ENCODE measurements at places on chromosomes 7 and 10.

DNA sequence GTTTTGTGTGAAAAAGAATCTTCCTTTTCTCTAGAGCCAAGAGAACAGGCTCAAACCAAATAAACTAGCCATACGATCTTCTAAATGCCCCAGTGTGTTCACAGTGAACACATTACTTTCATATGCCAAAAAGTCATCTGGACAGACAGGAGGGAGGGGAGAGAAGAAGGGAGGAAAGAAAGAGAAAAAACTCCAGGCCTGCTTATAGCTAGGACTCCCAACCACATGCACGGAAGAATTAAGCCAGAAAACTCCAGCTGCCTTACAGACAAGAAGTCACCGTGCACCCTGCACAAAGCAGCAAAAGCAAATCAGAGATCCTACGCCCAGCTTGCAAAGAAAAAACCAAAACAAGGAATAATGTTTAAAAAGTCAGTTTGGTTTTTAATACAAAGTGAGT, 34.3 kb downstream of the SNX8 start:
- DNase-seq: no peak

- DNase-seq: no peak
These were observed 68.4 kb upstream of the TMEM229A start for GRCh38 chr7:124101173-124101768.

DNA sequence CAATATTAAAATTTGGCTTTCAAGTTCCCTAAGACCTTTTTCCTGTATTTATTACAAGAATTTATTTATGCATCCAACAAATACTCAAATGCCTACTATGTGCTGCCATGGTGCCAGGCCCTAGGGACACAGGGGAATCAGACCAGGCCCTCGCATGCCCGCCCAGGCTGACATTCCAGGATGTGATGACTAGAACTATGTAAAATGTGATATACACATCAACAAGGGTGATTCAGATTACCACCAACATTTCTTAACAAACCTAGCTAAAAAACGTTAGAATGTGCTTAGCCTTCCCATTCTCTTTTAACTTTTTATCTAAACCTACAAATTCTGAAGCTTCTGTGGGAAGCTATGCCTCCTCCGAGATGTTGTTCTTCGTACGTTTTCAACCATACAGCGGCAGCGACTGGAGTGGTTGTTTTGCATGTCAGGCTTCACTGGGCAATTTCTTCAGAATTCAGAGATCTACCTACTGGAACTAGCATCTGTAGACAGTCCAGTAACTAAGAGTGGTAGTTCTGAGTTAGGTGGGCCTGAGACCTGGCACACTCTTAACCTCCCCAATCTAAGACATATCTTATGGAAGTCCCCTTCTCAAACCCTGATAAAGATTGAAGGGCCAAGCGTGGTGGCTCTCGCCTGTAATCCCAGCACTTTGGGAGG, 22.1 kb downstream of the GNA12 start:
- DNase-seq: no peak

GRCh38 chr7:30681331-30681797, 892 bp downstream of the CRHR2 start:
- DNase-seq: no peak

DNA sequence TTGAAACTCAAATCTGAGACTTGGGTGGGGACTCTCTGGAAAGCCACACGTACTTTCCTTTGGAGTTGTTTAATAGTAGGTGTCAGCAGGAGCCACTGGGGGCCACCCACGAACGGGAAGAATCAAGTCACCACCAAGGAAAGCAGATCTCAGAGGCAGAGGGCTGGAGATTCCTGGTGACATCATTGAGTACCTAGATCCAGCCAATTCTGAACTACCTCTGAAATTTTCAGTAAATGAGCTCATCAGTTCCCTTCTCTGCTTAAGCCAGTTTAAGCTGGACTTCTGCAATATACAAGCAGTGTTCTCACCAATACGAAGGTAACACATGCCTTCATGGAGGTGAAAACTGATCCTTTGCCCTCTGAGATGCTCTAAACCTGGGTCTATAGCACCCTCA, 99.3 kb upstream of the SORCS3 start:
- no peak for DNase-seq

- no peak for DNase-seq
These were observed 8.5 kb upstream of the HABP2 start for GRCh38 chr10:113544392-113544791.

DNA sequence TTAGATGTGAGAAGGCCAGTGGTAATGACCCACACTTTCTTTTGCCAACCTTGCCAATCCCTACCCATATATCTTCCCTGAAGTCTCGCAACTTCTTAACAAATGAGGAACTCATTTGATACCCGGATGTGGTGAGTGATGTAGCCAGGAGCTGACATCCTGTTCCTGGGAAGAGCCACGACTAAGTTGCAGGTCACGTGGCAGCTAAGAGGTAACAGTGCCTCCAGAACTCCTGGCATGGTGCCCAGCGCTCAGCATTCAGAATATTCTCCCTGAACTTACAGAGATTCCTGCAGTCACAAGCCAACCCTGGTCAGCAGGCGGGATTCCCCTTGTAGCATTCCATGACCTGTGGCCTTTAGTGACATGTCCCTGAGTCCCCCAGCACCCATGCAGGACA, 282.5 kb downstream of the GALNT17 start:
- peak; percentile 41 for DNase-seq

- DNase-seq: no peak
These were observed 43.9 kb downstream of the DOCK4 start for GRCh38 chr7:112162142-112162766.

DNA sequence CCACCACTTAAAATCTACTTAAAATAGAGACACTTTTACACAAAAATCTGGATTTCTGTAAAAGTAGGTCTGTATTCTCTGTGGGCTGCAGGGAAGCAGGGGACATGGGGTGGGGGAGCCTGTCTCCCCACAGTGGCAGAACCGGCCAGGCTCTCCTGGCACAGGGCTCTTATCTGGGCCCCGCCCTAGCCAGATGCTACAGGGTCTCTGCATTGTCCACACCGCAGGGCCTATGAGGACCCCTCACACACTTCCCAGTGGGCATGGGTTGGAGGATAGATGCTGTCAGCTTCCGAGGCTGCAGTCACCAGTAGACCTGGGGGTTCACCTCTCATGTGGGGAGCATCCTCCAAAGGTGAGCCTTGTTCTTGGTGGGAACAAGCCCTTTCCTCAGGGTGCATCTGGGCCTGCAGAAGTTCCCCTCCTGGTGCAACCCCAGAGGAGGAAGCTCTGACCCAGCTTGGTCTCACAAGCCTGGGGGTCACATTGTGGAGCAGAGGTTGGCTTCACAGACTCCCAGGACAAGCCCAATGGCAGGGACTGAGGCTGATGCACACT, 15.4 kb upstream of the MYL7 start:
- DNase-seq: peak; percentile 61

DNA sequence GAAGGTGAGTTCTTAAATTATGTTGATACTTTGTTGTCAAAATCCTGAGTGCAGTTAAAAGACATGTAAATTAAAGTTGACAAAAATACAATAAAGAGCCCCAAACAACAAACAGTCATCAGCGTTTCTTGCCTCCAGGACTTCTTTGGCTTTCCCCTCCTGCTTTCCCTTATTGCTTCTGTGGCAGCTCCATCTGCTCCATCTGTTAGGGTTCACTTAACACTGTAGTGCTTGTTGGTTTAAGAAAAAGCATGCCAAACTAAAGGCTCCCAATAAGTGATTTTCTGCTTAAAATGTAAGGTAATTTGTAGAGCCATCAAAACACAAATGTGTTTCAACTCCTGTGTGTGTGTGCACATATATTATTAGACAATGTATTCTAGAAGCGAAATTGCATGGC, 254.3 kb upstream of the GNAI1 start:
- DNase-seq: no peak

GRCh38 chr10:102668326-102669107, 24.2 kb downstream of the TRIM8 start:
- no peak for DNase-seq

DNA sequence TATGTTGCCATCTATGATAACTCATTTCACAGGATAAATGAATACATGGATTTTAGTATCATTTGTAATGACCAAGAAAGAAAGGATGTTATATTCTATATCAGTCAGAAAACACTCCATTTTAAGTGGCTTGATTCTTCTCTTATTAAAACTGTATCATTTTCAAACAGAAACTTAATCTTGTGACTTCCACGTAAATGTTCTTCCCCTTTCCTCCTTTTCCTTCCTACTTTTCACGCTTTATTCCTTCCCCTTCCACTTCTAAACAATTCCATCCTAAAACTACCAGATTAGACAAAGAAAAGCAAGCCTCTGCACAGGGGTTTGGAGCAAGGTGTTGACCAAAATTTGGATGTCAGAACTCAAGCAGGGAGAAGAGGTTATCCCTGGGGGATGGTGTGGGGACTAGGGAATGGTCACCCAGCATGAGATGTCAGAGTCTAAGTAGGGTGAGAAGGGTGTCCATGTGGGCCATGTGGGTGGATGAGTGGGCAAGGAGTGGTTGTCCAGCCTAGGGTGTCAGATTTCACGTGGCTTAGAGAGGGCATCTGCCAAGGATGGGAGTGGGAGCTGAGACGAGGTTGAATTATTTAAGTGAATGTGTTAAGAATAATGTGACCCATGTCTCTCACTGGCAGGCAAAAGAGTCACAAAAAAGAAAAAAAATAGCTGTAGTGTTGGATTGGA, 5.0 kb upstream of the GSAP start:
- no peak for DNase-seq

DNA sequence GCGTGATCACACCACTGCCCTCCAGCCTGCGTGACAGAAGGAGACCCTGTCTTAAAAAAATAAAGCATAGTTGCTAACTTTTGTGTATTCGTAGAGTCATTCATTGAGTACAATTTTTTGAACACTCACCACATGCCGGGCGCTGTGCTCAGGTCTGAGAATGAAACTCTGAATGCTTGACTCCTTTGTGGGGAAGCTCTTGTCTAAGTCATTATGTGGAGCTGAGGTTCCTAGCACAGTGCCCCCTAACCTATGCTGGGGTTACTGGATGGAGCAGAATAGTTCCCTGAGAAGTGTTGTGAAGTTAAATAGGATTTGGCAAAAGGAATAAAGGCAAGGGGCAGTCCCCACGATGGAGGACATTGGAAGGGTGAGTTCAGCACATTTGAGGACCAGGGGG, 123.3 kb downstream of the CELF2 start:
- DNase-seq: no peak

- no peak for DNase-seq
These were observed 33.2 kb downstream of the NRF1 start for GRCh38 chr7:129644634-129645230.

- no peak for DNase-seq
These were observed 223.7 kb downstream of the LHFPL3 start for GRCh38 chr7:104552102-104552501.

DNA sequence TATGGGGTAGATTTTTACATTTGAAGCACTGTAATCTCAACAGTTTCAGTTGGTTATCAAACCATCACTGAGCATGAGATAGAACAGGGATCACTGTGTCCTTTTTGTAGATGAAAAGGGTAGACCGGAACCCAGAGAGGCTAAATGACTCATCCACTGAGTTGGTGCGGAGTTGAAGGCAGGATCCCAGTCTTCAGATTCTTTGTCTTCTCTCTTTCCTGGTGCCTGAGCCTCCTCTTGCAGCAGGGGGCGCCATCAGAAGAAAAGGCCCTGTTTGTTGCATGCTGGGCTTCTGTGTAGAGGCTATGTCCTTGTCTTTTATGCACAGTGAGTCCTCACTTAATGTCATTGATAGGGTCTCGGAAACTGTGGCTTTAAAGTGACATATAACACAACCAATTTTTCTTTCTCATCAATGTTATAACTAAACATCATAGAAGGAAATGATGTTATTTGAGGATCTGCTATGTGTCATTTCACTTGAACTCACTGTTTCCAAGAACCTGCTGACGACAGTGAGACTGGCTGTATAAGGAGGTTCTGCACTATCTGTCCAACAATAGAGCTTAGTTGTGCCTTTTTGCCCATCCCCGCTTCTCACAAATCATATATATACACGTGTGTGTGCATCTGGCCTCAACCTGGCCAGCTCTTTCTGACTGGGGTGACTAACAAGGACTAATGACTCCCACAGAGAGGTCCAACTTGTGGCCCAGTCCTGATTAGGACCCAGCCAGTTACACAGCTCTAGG, 14.3 kb downstream of the ZNF282 start:
- DNase-seq: no peak

- DNase-seq: no peak
These were observed 1.3 kb downstream of the LSM8 start for GRCh38 chr7:118185163-118185860.

DNA sequence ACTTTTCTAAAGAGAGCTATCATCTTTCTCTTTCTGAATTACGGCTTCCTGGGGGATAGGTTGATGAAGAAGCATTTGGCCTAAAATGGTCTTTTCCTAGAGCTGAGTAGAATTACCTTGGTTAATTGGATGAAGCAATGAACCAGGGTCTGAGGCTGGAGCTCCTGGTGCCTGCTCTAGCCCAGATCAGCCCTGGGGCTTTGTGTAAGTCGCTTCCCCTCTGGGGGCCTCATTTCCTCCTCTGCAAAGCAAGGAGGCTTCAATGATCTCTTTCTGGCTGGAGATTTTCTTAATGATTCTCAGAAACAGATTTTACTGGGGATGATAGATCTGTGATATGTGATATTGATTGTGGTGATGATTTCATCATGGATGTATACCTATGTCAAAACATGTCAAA, 3.5 kb upstream of the CPA2 start:
- DNase-seq: no peak

GRCh38 chr7:151774951-151775350, 102.0 kb downstream of the PRKAG2 start:
- DNase-seq: no peak

GRCh38 chr7:151315038-151315655, 26.5 kb upstream of the NUB1 start:
- peak; percentile 74 for DNase-seq

DNA sequence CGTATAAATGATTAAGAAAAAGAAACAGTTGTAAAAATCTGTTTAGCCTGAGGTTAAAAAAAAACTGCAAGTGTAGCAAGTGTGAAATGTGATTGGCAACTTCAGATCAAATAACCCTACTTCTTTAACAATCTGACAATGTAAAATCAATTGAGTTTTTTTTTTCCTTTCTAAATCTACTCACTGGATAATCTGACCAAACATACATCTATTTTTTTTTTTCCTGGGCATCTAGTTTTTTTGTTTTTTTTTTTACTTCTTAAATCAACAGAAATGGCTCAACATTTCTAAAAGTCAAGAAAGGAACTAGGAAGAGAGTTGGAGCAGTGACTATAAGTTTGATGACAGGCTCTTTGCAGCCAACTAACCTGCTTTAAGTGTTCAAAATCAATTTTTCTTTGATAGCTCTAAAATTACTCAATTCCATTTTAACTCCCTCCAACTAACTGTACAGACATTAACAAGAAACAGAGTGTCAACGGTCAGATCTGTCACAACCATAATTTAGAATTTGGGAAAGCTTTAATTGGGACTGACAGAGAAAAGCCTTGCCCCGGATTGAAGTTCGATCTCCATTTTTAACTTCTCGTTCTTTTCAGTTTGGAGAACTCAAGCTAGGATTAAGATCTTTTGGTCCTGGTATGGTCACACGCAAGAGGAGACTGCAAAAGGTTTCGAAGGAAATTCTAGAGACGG, 1.2 kb downstream of the ARL3 start:
- DNase-seq: no peak

GRCh38 chr10:93670372-93670771, 32.0 kb downstream of the FRA10AC1 start:
- DNase-seq: no peak

GRCh38 chr10:88293073-88293472, 290.0 kb downstream of the RNLS start:
- no peak for DNase-seq

- no peak for DNase-seq
These were observed 34.8 kb upstream of the MSMB start for GRCh38 chr10:46080886-46081285.
